ENCODE measurements at places on chromosomes 11 and 22. TPM values are rescaled to one million over a fixed set of nuclear protein-coding genes. Genes with fewer than 3 reads are reported as not detected.

The OR52A1 gene
- total RNA-seq: not detected

The CRYAB gene
- total RNA-seq: 4.1 TPM

The MMP10 gene
- 1.2 TPM for total RNA-seq

The SAA4 gene
- total RNA-seq: not detected

The OR4D5 gene
- total RNA-seq: not detected

The HPX gene
- 1.9 TPM for total RNA-seq

The RAB3IL1 gene
- 0.91 TPM for total RNA-seq

The OR9I1 gene
- not detected for total RNA-seq

The KRTAP5-9 gene
- not detected for total RNA-seq

The C11orf86 gene
- not detected for total RNA-seq

The MISFA gene
- total RNA-seq: 2.7 TPM

DNA sequence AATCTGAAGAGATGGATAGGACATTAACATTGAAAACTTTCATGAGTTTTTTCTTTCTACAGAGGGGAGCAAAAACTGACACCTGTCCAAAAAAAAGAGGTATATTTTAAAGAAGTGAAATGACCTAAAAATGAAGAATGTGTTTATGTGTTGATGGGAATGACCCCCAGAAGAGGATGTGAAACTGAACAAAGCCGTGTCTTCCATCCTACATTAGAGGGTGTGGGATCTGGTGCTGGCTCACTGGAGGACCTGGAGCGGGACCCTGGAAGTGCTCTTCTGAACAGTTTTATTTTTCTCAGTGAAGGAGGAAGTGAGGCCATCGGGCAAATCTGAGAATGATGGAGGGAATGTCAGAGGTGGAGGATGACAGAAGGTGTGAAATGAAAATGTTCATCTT is 470.1 kb downstream of the NTM start:
- H3K4me1 ChIP-seq: no peaks in the 10 kb centered on the region
- no peak overlapping the region for H3K4me3 ChIP-seq
- no peaks in the 10 kb centered on the region for H3K36me3 ChIP-seq
- H3K27me3 ChIP-seq: no peaks in the 10 kb centered on the region
- DNase-seq: no peak

- no peaks in the 10 kb centered on the region for H3K4me1 ChIP-seq
- no peaks in the 10 kb centered on the region for H3K27me3 ChIP-seq
- H3K27ac ChIP-seq: no peak overlapping the region
- no peaks in the 10 kb centered on the region for H3K36me3 ChIP-seq
- no peak for DNase-seq
Observed at GRCh38 chr11:16148301-16148931, 207.9 kb downstream of the SOX6 start.

GRCh38 chr22:47053726-47054141 is 291.3 kb downstream of the TBC1D22A start:
- peaks cover 15% of the 10 kb centered on the region for H3K4me1 ChIP-seq
- no peaks in the 10 kb centered on the region for H3K27me3 ChIP-seq
- no peak overlapping the region for H3K27ac ChIP-seq
- no peak overlapping the region for H3K4me3 ChIP-seq
- DNase-seq: peak; percentile 70
- H3K36me3 ChIP-seq: no peaks in the 10 kb centered on the region

DNA sequence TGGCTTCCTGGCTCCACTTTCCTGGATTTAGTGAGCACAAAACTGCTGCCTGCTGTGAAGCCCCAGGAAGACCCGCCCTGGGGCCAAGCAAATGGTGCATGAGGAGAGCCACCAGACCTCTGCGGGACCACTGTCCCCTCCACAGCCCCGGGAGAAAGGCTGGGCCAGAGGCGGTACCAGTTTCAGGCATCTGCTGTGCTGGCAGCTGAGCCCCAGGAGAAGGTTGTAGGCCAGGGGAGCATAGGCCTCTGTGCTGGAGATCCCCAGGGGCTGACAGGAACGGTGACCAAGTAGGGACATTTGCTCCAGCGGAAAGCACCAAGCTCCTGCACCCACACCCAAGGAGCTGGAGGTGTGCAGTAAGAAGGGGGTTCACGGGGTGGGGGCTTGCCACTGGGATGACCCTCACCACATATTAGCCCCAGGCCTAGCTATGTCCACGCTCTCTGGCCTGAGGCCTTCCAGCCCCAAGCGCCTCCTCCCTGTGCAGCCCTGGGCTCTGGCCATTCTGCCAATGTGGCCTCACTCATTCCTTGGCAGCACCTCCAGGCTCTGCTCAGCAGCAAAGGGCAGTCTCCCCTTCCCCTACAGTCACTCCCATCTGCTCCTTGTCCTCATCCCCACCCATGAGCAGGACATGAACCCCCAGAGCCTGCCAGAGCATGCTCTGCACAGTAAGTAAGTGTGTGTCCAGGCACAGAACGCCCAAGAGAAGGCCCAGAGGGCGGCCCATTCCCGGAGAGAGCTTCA is 24.0 kb upstream of the COMT start:
- H3K4me3 ChIP-seq: no peak overlapping the region
- H3K27ac ChIP-seq: no peak overlapping the region
- no peaks in the 10 kb centered on the region for H3K27me3 ChIP-seq
- peaks cover 3% of the 10 kb centered on the region for H3K36me3 ChIP-seq
- no peak for DNase-seq

GRCh38 chr22:41075946-41076345 is 16.4 kb upstream of the EP300 start:
- DNase-seq: no peak
- no peaks in the 10 kb centered on the region for H3K36me3 ChIP-seq
- no peak overlapping the region for H3K4me3 ChIP-seq

- H3K36me3 ChIP-seq: no peaks in the 10 kb centered on the region
- peaks cover 8% of the 10 kb centered on the region for H3K4me1 ChIP-seq
- DNase-seq: no peak
- H3K27me3 ChIP-seq: peaks cover 4% of the 10 kb centered on the region
- no peak overlapping the region for H3K4me3 ChIP-seq
Observed at GRCh38 chr22:30444632-30445437, 19.3 kb downstream of the MTFP1 start.

DNA sequence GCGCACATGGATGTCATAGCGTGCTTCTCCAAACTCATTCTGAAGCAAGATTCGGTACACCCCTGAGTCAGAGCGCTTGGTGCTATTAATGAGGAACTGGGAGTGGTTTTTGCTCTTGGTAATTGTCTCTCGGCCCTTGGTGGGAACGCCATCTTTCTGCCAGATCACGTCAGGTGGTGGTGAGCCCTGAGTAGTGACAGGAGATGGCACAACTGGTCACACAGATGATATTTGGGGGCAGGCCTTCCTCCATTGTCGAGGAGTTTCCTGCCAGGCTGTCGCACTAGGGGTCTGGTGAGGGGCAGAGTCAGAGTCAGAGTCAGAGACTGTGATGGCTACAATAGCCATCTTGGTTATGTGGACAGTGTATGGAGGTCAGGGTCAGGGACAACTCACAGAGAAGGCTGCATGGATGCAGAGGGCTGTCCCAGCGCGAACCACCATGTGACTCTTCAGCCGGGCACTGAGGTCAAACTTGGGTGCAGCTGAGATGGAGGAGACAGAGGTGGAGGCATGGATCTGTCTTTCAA is 9.3 kb downstream of the TMEM86A start:
- no peak for DNase-seq
- no peaks in the 10 kb centered on the region for H3K36me3 ChIP-seq
- no peak overlapping the region for H3K4me3 ChIP-seq
- H3K27me3 ChIP-seq: peaks cover 20% of the 10 kb centered on the region
- no peak overlapping the region for H3K27ac ChIP-seq

GRCh38 chr11:65572356-65573051 is at the start of gene FAM89B:
Gene FAM89B (plus strand): TSS chr11:65572538. CDS start chr11:65572670, 132 bp downstream.
- no peaks in the 10 kb centered on the region for H3K27me3 ChIP-seq
- peak; percentile 70 for DNase-seq
- no peaks in the 10 kb centered on the region for H3K36me3 ChIP-seq
- H3K27ac ChIP-seq: no peak within 1 kb of the TSS
- peak within 1 kb of the TSS; percentile 91 for H3K4me3 ChIP-seq

DNA sequence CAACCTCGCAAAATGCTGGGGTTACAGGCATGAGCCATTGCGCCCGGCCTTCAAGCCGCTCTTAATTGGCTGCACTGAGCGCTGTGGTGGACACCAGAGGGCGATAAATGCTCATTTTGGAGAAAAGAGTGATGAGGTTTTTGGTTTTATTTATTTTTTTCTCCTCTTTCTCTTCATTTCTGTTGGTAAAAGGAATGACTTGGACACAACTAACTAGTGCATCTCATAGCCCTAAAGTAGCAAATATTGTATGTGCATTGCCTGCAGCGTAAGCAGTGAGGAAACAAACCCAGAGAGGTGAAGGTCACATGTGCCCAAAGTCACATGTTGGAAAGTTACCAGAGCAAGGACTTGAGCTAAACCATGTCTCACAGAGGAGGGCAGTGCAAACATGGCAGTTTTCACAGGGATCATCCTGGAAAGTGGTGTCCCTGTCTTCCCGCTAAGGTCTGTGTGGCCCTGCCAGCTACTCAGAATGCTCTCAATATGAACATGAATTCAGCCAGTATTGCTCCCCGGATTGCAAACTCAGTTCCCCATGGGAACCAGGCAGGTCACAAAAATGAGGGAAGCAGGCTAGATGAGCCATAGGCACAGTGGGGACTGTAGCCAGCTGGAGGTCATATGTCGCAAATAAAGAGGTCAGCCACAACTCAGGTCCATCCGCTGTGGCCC is 8.6 kb upstream of the CD82 start:
- peaks cover 4% of the 10 kb centered on the region for H3K4me1 ChIP-seq
- DNase-seq: no peak
- H3K4me3 ChIP-seq: no peak overlapping the region
- no peaks in the 10 kb centered on the region for H3K27me3 ChIP-seq

- H3K27me3 ChIP-seq: no peaks in the 10 kb centered on the region
- H3K36me3 ChIP-seq: no peaks in the 10 kb centered on the region
- DNase-seq: no peak
- H3K4me1 ChIP-seq: no peaks in the 10 kb centered on the region
- H3K4me3 ChIP-seq: no peak overlapping the region
- no peak overlapping the region for H3K27ac ChIP-seq
Observed at GRCh38 chr11:2674658-2675131, 25.1 kb downstream of the KCNQ1OT1 start.

DNA sequence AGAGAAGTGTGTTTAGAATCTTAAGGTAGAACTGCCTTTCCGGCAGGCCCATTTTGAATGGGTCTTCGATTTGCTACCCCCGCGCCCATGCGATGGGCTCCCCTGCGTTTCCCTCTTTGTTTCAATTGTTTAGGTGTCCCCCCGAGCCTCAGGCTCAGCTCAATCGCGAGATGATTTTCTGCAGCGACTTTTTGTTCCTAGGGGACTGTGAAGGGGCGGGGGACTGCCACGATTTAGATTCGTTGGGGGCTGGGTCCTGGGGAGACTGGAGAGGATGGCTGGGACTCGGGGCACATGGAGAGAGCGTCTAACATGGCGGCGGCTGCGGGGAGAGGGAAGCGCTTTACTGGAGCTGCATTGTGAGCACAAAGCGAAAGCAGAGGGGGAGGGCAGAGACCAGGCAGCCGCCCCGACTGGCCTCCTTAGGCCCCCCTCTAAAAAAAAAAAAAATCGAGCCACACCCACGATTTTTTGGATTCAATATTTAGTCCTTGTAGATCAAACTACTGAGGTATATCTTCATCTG is 1.7 kb downstream of the CAPRIN1 start:
- peak overlapping the region; percentile 89 for H3K27ac ChIP-seq
- peak; percentile 55 for DNase-seq
- peaks cover 9% of the 10 kb centered on the region for H3K4me1 ChIP-seq
- H3K4me3 ChIP-seq: peak overlapping the region; percentile 98
- H3K27me3 ChIP-seq: no peaks in the 10 kb centered on the region
- peaks cover 7% of the 10 kb centered on the region for H3K36me3 ChIP-seq

DNA sequence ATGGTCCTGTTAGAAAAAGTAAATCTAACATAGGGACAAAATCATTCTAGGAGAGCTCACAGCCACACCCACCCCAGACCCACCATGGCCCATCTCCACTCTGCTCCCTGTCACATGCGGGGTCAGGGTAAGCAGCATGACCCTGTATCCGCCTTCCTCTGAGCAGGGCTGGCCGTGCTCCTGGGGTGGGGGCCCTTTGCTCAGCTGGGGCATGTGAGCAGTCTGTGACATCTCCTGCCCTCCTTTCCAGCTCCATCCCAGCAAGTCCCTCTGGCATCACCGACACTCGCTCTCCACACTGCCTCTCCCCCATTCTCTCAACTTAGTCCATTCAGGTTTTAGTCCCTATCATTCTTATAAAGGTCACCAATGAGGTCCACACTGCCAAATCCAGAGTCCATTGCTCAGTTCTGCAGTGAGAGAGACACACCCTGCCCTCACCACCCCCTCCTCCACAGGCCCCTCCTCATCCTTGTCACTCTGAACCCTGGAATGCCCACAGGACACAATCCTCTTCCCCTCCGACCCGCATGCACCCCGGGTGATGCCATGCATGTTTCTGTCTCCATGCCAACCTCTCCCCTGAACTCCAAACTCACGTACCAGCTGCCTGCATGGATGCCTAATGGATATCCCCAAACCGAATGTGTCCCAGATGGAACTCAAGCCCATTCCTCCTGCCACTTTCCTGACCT is 65.1 kb upstream of the PITPNB start:
- no peak for DNase-seq
- no peaks in the 10 kb centered on the region for H3K36me3 ChIP-seq
- no peak overlapping the region for H3K27ac ChIP-seq
- H3K4me1 ChIP-seq: peaks cover 19% of the 10 kb centered on the region
- H3K4me3 ChIP-seq: no peak overlapping the region

- DNase-seq: peak; percentile 16
- no peaks in the 10 kb centered on the region for H3K27me3 ChIP-seq
- H3K4me1 ChIP-seq: no peaks in the 10 kb centered on the region
- no peak overlapping the region for H3K27ac ChIP-seq
- no peak overlapping the region for H3K4me3 ChIP-seq
- no peaks in the 10 kb centered on the region for H3K36me3 ChIP-seq
Observed at GRCh38 chr11:31484497-31484896, 24.9 kb downstream of the IMMP1L start.

GRCh38 chr22:27952091-27952490 is 33.0 kb upstream of the PITPNB start:
- peak; percentile 59 for DNase-seq
- no peak overlapping the region for H3K27ac ChIP-seq
- no peaks in the 10 kb centered on the region for H3K27me3 ChIP-seq
- H3K4me3 ChIP-seq: no peak overlapping the region

DNA sequence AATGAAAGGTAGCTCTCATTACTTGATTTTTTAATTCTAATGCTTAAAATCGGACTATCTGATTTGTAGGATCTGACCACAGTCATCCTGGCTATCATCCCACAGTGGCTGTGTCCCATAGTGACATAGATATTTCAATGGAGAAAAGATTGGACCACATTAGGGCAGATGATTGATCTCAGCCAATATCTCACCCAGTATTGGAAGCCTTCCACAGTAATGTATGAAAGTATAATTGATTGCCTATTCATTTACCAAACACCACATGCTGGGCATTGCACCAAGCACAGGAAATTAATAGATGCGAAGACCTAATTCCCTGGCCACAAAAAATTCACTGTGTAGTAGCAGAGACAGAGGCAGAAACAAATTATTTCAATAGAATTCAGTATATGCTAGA is 37.6 kb downstream of the FZD4 start:
- H3K4me3 ChIP-seq: no peak overlapping the region
- H3K4me1 ChIP-seq: peaks cover 34% of the 10 kb centered on the region
- DNase-seq: peak; percentile 86
- H3K27me3 ChIP-seq: no peaks in the 10 kb centered on the region

- no peak overlapping the region for H3K4me3 ChIP-seq
- DNase-seq: no peak
- no peaks in the 10 kb centered on the region for H3K27me3 ChIP-seq
- no peaks in the 10 kb centered on the region for H3K4me1 ChIP-seq
Observed at GRCh38 chr22:45428391-45429385, 15.2 kb downstream of the RIBC2 start.

GRCh38 chr22:37752189-37753087 is 55.3 kb upstream of the GCAT start:
- DNase-seq: peak; percentile 84
- peak overlapping the region; percentile 69 for H3K27ac ChIP-seq
- H3K4me3 ChIP-seq: no peak overlapping the region
- no peaks in the 10 kb centered on the region for H3K27me3 ChIP-seq
